ENCODE measurements at places on chromosomes 11 and 22. TPM values are rescaled to one million over a fixed set of nuclear protein-coding genes. Genes with fewer than 3 reads are reported as not detected.

The MYO18B gene
- total RNA-seq, result 0.05 TPM

The OR8J3 gene
- total RNA-seq, result not detected

The TYR gene
- not detected for total RNA-seq

The DCUN1D5 gene
- 9.2 TPM for total RNA-seq

The MYBPC3 gene
- total RNA-seq, result not detected

- DNase-seq, result no peak
These were observed 197.5 kb downstream of the MSANTD4 start for GRCh38 chr11:105824457-105825013.

- no peak for DNase-seq
These were observed 28.2 kb downstream of the OR10D3 start for GRCh38 chr11:124211321-124211720.

GRCh38 chr11:134815404-134815803 is 403.4 kb upstream of the B3GAT1 start:
- no peak for DNase-seq

GRCh38 chr11:78416285-78417174 is 1.1 kb downstream of the GAB2 start:
- peak; percentile 88 for DNase-seq

- DNase-seq, result no peak
These were observed 75.0 kb downstream of the JRKL start for GRCh38 chr11:96464700-96465307.

DNA sequence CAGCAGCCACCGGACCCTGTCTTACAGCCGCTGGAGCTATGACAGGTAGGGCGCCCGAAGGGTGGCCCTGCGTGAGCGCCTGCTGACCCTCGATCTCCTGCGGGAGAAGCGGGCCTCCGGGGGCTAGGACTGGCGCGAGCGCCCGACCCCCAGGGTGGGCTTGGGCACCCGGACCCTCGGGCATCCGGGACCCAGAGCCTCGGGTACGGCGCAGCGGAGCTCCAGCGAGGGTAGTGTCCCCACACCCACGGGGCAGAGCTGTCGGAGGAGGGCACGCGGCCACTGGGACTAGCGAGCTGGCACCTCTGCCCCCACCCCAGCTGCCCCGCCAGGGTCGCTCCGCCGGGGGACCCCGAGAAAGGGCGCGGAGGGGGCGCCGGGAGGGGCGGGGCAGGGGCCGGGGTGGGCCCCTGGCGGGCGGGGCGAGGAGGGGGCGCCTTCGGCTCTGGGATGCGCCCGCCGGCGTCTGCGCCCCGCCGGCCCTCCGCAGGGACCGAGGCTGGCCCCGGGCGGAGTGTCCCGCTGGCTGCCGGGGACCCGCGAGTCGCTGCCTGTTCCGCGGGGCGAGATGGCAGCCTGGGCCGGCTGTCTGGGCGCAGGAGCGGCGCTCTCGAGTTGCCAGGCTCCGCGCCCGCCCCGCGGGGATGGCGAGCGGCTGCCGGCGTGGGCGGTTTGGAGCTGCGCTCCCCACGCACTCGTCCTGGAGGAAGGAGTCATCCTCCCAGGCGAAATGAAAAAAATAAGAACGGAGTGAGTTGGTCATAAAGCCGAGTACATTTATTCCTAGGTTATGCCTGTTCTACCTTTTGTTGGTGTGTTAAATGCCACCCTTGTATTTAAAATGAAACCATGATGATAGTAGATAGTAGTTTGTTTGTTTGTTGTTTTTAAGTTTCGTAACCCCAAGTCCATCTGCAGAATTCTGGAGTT is 32.4 kb downstream of the EIF3F start:
- peak; percentile 81 for DNase-seq

DNA sequence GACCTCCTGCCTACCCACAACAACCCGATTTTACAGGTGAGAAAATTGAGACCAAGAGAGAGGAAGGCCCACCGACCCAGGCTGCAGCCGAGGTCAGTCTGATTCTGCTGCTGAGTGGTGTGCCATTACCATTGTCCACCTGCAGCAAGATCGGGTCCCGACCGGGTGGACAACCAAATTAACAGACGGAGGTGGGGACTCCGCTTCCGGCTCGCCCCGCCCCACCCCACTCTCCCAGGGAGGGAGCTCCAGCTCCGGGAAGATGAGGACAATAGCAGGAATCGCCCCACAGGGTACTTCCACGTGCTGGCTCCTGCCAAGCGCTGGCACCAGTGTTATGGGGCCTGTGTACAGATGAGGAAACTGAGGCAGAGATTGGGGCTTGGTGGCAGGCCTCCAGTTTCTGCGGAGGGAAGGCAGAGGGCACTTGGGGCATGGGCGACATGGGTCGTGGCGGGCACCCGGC is 425 bp upstream of the KDELR3 start:
- peak; percentile 24 for DNase-seq

GRCh38 chr22:49480896-49481658 is 346.6 kb downstream of the BRD1 start:
- no peak for DNase-seq

DNA sequence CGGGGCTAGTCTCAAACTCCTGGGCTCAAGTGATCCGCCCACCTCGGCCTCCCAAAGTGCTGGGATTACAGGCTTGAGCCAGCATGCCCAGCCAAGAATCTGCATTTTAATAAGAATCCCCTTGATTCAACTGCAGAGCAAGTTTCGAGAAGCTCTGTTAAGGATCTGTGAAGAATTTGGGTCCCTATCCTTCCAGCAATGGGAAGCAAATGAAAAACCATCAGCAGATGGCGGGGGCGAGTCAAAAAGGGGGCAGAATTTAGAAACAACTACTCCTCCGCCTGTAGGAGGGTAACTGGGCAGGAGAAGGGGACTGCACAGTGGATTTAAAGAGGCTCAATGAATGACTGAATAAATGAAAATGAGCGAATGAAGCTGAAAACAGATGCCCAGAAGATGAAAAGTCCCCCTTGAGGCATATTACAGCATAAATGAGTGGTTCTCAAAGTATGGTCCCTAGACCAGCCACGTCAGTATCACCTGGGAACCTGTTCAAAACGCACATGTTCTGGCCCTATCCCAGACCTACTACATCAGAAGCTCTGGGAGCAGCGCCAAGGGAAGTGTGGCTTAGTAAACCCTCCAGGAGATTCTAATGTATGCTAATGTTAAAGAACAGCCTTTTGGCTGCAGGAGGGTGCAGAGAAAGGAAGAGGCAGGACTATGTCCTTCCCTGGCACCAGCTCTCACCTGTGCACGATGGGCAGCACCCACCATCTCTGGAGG is 15.0 kb downstream of the VWCE start:
- no peak for DNase-seq

DNA sequence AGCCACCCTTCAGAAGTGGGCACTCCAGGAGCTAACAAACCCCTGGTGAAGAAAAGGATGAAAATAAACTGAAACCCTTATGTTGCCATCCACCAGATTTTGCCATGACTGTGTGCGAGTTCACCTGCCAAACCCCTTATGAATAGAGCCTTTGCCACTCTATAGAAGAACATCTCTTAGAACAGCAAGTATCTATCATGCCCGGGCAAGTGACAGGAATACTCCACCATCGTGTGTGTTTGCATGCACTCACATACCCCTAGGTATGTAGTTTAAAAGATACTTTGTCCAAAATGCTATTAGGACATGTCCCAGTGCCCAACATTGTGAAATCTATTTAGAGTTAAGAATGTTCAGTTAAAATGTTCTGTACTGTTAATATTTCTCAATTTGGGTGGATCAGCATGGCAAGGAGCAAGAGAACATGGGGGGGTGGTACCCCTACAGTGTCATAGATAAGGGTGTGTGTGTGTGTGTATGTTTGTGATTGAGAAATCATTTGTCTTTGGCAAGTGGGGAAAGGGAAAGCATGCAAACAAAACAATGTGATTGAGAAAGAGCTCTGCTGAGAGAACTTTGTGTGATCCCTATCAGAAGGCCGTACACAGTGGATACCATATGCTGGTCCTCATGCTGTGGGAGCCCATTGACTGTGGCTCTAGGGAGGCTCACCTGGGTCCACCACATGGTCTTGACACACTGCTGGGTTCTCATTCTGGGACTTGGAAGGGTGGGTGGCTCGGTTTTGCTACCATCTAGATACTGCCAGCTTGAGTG is 94.9 kb downstream of the ZBTB16 start:
- DNase-seq, result no peak

DNA sequence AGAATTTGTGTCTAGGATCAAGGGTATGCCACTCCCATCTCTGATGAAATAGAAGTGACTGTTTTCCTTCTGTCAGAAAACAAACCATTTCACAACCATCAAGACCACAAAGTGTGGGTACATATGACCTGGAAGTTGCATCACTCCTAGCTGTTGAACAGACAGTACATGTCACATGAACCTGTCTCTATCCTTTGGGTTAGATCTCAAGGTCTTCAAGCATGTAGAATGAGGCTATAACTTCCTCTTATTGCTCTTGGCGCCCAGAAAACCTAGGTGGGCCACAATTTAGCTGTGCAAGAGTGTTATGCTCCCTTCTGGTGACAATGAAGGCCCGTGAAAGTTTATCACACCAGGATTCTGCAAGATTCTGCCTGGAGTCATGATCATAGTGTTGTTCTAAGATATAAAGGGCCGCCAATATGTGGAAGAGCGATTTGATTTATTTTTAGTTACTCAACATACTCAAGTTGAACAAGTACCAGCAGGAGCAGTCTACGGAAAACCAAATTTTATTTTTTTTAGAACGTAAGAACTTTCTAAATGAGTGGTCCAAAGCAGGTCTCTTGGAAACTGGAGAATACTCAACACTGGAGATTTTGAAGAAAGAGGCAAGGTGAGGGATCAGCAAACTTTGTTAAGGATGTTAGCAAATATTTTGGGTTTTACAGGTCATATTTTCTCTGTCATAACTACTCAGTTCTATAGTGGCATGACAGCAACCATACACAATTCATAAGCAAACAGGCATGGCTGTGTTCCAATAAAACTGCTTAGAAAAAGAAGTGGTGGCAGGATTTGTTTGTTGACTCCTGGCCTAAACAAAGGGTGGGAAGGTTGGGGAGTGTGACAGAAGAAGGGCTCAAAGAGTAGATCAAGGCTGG is 101.8 kb downstream of the USP35 start:
- DNase-seq, result peak; percentile 20

GRCh38 chr11:43937434-43938411 is 4.7 kb upstream of the C11orf96 start:
- no peak for DNase-seq

- DNase-seq, result no peak
These were observed 333.7 kb upstream of the LUZP2 start for GRCh38 chr11:24163146-24163545.

GRCh38 chr11:109196016-109196415 is 226.0 kb upstream of the C11orf87 start:
- DNase-seq, result no peak

DNA sequence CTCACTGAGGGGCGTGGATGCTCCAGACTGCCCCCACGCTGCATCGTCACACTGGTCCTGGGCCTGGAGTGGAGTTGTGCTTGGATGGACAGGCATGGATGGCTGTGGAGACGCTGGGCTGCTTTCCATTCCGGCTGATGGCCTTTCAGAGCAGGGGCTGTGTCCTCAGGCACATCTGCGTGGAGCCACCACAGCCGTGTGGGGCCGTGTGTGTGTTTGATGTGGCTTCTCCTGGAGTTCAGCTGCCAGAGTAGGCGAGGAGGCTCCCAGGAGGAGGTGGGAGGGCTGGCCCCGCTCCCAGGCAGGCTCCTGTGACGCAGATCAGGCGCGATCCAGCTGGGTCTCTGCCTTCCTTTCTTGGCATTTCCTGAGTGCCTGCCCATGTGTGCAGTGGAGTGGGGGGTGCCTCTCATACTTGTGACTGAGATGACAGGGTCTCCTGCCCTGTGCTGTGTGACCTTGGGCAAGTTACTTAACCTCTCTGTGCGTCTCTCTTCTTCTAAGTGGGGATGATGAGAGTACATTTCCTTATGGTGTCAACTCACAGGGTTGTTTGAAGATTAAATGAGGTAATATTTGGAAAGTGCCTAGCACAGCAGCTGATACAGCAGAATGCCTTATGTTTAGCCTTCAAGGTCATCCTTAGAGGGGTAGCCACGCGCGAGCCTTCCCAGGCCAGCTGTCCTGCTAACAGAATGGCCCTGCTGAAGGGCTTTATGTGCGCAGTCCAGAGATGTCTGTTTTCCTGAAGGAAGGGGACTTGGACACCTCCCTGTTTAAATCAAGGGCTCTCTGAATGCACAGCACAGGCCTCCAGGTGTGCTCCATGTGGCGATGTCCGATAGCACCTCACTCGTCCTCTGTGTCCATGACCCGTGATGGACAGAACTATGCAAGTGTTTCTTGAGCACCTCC is 33.5 kb downstream of the GLB1L2 start:
- peak; percentile 48 for DNase-seq

All from pancreas (tissue), 10 donors.